Right kidney (tissue), 9 donors: ENCODE measurements at places on chromosomes 2 and 18.

GRCh38 chr2:95578539-95578938 is 13.3 kb upstream of the TRIM43 start:
- no peak for DNase-seq

- DNase-seq, result no peak
Measured at GRCh38 chr2:9099341-9099751, 95.9 kb upstream of the MBOAT2 start.

DNA sequence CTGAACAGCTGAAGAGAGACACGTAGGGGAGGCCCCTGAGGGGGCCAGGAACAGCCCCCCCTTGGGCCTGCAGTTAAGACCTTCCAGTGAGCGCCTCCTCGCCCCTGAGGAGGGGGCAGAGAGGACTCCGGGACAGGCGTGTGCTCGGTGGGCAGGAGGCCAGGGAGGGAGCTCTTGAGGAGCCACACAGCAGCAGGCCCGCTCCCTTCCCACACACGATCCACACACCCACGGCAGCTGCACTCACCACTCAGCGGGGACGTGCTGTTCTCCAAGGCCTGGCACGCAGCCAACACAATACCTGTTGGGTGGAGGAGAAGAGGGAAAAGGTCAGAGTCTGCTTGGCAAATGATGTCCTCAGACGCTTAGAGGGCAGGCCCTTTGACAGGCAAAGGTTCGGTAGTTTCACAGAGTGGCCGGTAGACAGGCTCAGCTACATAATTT is 39.0 kb downstream of the TGFA start:
- no peak for DNase-seq

- DNase-seq, result no peak
Measured at GRCh38 chr2:232085164-232085563, 123.7 kb downstream of the DIS3L2 start.

DNA sequence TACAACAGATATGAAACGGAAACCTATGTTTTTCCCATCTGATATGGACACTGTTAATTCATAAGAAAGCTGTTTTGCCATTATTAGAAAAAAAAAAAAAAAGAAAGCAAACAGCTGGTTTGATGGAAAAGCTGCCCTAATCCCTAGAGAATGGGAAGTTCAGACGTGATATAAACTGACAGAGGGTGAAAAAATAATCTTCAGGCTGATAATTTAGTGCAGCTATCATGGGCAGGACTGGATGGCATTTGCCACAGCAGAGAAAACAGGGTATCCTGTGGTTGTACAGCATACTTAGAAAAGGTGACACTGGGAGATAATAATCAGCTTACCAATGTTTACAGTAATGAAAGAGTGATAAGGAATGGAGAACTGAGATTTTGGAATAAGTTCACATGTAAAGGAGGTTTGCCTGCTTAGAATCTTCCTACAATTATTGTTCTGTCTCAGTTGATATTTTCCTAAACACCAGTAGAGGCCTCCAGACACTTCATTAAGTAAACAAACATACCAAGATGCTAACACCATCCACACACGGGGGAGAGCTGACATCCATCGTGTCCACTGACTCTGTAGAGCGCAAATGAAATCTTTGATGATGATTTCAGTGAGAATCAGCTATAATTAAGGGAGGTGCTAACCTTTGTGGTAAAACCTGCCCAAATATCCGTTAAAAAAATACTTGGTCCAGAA is 211.6 kb upstream of the MMADHC start:
- DNase-seq, result no peak

DNA sequence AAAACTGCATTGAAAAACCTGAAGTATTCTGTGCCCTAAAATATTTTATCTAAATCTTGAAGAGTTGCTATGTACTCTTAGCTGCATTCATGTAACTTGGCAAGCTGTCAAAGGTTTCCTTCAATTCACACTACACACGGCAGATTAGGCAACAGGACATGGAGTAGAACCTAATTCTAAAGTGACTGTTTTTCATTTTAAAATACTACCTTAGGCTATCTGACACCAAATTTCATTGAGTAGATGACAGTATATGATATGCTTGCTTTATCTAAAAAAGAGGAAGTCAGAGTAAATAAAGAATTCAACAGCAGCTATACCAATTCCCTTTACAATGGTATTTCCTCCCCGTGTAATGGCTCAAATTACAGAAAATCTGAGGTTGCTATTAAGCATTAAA is 45.4 kb downstream of the EXOC6B start:
- no peak for DNase-seq

DNA sequence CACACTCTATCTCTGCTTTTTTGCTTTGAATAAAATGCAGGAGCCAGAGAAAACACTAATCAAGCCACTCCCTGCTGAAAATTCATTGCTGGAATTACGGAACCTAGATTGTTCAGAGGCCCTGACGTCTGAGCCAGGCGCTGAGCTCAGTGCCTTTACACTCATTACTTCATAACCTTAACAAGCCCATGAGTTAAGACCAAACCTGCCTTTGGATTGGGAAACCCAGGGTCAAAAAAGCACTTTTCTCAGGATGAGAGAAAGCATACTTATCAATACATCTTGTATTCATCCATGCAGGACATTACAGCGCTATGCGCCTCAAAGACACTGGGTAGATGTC is 762 bp downstream of the INO80C start:
- no peak for DNase-seq

- no peak for DNase-seq
Measured at GRCh38 chr2:170056900-170057299, 121.0 kb upstream of the MYO3B start.

GRCh38 chr18:35616664-35617423 is 35.3 kb downstream of the GALNT1 start:
- peak; percentile 8 for DNase-seq

DNA sequence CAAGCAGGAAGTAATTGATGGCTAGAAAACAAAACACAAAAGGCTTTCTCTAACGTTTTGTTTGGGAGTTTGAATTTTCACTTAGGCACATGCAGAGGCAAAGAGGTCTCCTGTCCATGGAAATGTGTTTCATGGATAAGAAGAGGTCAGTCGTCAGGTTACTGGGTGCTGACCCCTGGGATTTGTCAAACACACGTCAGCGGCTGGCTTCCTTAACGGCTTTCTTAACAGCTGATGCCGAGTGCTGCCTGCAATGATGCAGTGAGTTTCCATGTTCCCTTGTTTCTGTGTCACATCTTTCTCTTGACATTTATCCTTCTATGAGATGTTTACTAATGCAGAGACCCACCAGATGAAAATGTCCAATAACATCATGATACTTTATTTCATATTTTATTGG is 31.7 kb downstream of the GPR39 start:
- no peak for DNase-seq

DNA sequence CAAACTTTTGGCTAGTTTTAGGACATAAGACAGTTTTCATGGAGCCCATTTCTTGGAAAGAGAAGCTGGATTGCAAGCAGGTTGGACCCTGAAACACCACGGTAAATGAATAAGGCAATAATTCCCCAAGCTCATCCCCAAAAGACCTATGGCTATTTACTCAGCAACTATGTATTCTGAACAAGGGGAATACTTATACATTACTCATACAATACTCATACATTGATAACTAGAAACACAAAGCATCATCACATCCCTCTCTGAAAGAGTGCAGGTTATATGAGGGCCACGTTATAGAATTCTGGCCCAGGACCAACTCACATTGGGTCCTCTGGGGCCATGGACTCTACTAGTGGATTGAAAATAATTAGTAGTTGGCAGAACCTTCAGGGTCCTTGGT is 154.8 kb downstream of the TMX3 start:
- DNase-seq, result no peak

DNA sequence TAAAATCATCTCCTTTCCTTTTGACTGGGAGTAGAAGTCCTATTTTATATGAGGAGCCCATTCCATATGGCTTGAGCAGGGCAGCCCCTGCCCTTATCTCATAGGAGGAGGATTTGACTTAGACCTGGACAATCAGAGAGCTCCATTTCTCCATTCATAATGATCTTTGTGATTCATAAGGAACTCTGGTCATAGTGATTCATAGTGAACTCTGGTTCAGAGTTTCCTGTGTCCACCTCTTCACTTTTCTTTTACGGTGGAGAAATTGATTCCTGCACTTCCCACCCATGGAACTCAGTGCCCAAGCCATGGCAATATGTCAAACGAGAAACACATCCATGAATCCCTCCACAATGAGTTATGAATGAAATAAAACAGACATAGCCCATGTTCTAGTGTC is 12.8 kb upstream of the MYO3B start:
- DNase-seq, result no peak

- DNase-seq, result no peak
Measured at GRCh38 chr18:5997361-5997760, 102.0 kb upstream of the TMEM200C start.

- DNase-seq, result peak; percentile 22
Measured at GRCh38 chr18:3248658-3249359, 1.2 kb downstream of the MYL12A start.

DNA sequence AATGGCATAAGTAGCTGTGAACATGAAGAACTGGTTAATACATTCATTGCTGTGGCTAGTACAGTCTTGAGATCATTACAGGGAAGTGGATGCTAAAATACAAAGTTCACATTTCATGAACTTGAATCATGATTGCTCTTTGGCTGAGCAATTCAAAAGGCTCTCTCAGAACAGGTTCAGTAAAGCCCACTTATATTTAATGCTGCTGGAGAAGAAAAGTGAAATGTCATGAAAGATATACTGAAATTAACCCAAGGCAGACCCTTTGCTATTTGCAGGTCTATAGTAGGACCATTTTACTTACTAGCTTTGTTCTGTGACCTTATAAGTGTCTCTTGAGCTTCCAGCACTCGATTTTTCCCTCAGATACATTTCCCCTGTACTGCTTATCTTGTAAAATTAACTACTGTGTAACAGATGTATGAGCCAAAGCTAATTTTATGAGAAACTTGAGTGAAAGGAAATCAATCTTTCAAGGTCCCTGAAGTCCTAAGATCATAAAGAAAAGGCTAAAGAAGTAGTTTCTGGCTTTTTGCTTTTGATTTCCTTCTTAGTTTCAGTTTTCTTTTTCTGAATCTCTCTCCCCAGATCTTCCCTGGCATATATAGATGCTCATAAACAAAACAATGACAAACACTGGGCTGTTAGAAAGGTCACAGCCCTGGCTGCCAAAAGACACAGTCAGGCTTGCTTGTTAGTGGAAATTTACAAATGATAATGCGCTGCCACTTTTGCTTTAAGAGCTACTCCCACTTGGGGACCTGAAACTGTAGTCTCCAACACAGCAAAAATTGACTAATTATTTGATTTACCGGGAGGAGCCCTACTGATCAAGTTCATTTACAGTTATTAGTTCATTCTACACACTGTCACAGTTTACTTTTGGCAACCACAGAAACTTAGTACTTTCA is 132.7 kb upstream of the XPO1 start:
- peak; percentile 19 for DNase-seq

DNA sequence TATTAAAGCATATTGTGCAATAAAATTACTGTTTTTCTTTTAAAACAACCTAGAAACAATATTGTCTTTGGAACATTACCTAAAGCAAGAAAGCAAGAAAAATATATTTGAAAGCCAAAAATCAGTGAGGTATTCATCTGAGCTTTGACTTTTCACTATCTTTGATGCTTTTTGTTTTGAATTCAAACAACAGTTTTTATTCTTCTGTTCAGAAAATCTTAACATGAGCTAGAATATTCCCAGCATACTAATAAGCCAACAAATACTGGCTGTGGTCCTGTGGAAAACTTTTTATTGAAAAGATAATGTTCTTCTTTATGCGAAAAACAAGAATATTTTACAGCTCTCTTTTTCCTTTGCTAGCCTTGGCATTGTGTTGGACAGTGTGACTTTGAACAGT is 19.8 kb downstream of the FAM171B start:
- DNase-seq, result no peak

GRCh38 chr2:225764346-225764745 is 364.8 kb downstream of the NYAP2 start:
- no peak for DNase-seq

- no peak for DNase-seq
Measured at GRCh38 chr2:170341684-170342623, 164.0 kb downstream of the MYO3B start.

GRCh38 chr2:42297322-42297936 is 63.6 kb downstream of the COX7A2L start:
- DNase-seq, result no peak

DNA sequence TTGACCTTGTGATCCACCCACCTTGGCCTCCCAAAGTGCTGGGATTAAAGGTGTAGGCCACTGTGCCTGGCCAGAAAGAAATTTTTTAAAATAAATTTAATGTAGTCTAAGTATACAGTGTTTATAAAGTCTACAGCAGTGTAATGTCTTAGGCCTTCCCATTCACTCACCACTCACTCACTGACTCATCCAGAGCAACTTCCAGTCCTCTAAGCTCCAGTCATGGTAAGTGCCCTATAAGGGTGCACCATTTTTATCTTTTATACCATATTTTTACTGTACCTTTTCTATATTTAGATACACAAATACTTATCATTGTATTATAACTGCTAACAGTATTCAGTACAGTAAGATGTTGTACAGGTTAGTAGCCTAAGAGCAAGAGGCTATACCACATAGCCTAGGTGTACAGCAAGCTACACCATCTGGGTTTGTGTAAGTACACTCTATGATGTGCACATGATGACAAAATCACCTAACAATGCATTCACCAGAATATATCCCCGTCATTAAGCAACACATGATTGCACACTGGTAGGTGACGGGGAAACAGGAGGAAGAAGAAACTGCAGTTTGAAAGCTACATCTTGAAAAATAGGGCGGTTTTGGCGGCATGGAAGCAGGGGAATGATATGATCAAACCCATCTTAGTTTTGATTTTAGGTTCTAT is 105.1 kb upstream of the ITGB6 start:
- no peak for DNase-seq

GRCh38 chr2:52500561-52500960 is 1267.0 kb upstream of the CHAC2 start:
- DNase-seq, result no peak

GRCh38 chr18:57629422-57629821 is 7.8 kb upstream of the NARS1 start:
- no peak for DNase-seq

- DNase-seq, result no peak
Measured at GRCh38 chr2:234392041-234392615, 104.8 kb downstream of the ARL4C start.

- DNase-seq, result no peak
Measured at GRCh38 chr2:4047961-4048891, 344.9 kb downstream of the DCDC2C start.

GRCh38 chr2:47003641-47004427 is 88.2 kb upstream of the MCFD2 start:
- no peak for DNase-seq

DNA sequence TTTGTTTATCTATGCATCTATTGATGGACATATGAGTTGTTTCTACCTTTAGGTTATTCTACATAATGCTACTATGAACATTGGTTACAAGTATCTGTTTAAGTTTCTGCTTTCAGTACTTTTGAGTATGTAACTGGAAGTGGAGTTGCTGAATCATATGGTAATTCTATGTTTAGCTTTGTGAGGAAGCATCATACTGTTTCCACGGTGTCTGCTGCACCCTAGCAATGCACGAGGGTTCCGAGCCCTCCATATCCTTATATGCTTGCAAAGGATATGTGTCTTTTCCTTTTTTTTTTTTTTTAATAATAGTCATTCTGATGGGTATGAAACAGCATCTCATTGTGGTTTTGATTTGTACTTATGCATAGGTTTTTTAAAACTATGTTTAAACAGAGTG is 83.7 kb downstream of the FMNL2 start:
- DNase-seq, result no peak

- DNase-seq, result no peak
Measured at GRCh38 chr2:195619590-195619989, 37.4 kb upstream of the SLC39A10 start.

GRCh38 chr2:18464913-18465312 is 95.5 kb downstream of the RDH14 start:
- no peak for DNase-seq

- no peak for DNase-seq
Measured at GRCh38 chr2:228986961-228987360, 284.1 kb downstream of the PID1 start.

- no peak for DNase-seq
Measured at GRCh38 chr2:221596192-221596591, 24.1 kb upstream of the EPHA4 start.
